ENCODE measurements at places on chromosomes 3 and 15.

- no peak for DNase-seq
Observed at GRCh38 chr3:99969136-99969535, 145.2 kb downstream of the FILIP1L start.

DNA sequence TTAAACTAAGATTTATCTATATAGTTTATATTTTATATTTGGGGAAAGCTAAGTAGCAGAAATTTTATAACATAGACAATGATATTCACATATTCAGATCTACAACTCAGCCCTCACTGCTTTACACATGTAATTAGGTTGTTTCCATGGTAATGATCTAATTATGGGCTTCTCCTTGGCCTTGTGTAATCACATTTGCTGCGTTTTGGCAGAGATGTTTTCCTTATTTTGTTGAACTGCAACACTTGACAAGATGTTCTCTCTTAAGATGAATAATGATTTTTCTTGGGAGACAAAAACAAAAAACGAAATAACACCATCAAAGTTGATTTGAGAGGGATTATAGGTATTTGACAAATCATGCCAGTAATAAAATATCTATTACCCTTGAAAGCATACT lies 635.6 kb upstream of the TBL1XR1 start:
- peak; percentile 38 for DNase-seq

DNA sequence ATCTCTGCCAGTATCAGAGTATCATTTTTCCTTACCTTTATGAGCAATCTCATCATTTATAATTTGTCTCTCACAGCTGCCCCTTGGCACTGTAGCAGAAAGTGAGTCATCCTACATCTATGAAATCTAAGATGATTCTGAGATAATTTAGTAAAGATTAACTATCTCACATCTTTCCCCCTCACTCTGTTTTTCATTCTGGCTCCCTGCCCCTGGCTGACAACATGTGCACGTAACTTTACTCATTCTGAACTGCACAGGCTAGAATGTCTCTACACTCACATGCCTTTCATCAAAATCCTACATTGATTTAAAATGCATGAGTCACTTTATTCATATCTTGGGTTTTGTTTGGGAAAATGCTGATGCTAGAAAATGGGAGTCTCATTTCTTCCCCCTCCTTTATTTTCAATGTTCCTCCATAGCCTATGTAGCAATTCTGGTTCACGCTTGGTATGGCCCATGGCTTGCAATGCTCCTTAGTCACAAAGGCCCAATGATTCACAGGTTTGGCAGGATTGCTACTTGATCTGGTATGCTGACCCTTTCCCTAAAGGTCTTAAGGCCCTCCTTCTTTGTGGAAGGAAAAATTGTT lies 838.5 kb downstream of the TUSC7 start:
- peak; percentile 84 for DNase-seq

- no peak for DNase-seq
Observed at GRCh38 chr3:54237109-54237508, 114.8 kb downstream of the CACNA2D3 start.

DNA sequence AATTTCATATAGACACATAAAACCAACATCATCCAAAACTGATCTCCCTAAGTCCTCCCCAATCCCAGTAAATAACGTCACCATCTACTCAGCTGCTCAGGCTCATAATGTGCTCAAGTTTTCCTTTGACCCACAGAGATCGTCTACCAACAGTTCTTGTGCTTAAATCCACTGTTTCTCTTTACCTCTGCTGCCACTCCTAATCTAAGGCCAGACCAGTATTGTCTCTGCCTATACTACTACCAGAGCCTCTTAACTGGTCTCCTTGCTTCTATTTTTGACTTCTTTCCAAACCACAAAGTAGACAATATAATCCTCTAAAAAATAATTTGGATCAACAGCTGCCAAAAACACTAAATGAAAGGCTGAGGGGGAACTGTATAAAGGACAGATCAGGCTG lies 65.3 kb downstream of the CLASP2 start:
- DNase-seq = no peak

DNA sequence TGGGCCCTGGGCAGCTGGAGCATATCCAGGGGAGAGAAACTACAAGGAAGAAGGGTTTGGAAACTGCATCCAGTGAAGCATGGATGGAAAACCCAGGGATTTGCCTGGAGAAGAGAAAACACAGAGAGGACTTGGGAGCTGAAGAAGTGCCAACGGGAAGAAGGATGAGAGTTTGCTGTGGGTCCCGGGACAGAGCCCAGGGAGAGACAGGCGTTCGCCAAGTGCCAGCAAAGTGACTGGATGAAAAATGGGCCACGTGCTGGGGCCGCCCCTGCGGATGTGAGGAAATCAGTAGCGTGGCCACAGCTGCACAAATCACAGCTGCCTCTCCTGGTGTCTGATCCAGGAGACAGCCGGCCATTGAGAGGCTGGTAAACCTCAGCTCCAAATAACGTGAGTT lies 70.4 kb downstream of the HES1 start:
- DNase-seq = peak; percentile 15

GRCh38 chr15:67097930-67098740 lies 32.7 kb downstream of the SMAD3 start:
- peak; percentile 98 for DNase-seq
